ENCODE measurements at places on chromosomes 2 and 18.

DNA sequence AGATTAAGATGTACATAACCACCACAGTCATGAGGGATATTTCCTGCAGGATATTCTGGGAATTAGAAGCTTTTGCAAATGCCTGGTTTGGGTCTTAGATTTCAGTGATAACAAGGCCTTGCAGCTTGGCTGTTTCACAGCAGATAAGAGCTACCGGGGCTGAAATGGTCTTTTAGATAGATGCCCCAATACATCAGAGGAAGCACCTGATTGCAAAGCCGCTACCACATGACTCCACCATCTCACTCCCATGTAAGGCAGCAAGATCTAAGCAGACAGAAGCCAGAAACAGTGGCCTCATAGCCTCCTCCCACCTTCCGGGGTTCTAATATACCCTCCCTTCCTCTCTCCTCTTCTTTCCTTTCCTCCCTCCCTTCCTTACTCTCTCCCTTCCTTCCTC lies 31.1 kb upstream of the EPG5 start:
- peak; percentile 41 for DNase-seq

GRCh38 chr18:52156166-52156565 lies 183.8 kb upstream of the DCC start:
- no peak for DNase-seq

DNA sequence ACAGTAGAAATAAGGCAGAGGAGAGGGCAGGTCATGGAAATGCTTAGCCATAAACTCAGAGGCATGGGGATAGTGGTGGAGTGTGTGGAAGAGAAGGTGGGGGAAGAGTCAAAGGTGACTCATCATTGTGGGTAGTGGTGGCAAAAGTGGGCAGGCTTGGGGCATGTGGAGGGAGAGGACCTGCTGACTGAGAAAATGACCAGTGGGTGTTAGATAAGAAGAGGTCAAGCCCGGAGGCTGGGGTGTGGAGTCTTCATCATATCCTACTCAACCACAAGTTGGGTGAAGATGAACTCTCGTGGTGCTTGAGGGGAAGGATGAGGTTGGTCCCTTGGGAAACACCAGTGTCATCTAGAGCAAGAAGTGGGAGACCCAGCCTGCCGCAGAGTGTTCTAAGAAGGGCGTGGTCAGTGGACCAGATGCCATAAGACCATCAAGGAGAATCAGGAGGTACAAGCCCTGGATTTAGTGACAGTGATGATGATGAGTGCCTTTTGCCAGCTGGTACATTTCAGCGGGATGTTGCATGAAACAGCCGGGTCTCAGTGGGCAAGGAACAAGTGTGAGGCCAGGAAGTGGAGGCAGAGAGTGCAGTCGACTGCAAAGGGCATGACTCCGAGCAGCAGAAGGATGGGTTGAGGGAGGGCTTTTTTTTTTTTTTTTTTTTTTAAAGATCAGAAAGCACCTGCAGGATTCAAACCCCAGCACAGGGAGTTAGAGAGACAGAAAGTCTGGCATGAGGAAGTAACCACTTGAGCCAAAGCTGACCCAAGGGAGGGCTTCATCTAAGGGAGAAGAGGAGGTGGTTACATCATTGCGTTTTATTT lies 122.6 kb upstream of the SPRED2 start:
- no peak for DNase-seq

GRCh38 chr18:30982285-30982992 lies 60.1 kb downstream of the DSC3 start:
- DNase-seq = no peak

DNA sequence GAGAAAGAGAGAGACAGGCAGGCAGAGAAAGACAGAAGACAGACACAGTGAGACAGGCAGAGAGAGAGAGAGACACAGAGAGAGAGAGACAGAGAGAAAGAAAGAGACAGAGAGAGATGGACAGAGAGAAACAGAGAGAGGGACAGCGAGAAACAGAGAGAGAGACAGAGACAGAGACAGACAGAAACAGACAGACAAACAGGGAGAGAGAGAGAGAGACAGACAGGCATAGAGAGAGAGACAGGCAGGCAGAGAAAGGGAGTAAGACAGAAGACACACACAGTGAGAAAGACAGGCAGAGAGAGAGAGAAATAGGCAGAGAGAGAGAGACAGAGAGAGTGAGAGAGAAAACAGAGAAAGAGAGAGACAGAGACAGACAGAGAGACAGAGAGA lies 105.3 kb upstream of the ANKRD30BL start:
- DNase-seq = no peak

DNA sequence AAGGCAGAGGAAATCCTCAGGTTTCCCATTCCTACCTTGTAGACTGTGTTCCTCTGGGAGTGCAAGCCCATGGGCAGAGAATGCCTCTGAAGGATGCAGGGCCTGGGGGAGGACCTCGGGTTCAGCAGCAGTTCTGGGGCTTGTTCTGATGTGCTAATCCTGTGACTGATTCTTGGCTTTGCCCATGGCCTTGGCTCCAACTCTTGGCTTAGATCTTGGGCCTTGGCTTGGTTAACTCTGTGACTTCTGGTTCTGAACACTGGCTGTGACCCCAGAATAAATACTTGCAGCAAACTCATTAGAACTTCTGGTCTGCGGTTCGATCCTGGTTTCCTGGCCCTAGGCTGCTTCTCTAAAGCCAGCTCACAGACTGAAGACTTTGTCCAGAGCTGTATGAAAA lies 366.9 kb upstream of the ZEB2 start:
- DNase-seq = no peak

- peak; percentile 33 for DNase-seq
These were observed 382.3 kb upstream of the CRIM1 start for GRCh38 chr2:35973132-35973736.

GRCh38 chr2:107730898-107731297 lies 95.8 kb upstream of the RGPD4 start:
- DNase-seq = no peak

DNA sequence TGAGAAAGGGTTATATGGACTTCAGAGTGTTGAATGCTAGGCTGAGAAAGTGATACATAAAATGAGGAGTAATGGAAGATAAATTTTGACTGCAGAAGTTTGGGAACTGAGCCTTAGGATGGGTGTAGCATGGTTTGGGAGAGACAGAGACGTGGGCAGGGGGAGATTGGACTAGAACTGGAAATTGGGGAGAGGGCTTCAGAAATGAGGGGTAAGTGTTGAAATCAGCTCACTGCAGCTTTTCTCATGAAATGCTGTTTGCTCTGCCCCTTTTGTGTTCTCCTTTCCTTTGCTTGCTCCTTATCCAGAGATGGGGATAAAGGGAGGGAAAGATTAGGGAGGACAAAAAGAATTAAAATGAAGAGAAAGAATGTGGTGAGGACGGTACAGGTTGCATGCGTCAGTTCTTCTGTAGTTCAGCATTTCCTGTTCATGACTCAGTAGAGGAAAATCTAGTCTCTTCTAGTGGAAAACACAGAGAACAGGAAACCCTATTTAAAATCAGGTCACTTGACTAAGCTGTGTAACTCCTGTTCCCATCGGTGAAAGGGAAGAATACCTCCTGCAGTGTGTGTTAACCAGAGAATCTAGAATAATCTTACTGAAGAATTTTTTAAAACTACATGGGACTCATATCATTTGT lies 105.6 kb downstream of the CRIM1 start:
- DNase-seq = no peak

DNA sequence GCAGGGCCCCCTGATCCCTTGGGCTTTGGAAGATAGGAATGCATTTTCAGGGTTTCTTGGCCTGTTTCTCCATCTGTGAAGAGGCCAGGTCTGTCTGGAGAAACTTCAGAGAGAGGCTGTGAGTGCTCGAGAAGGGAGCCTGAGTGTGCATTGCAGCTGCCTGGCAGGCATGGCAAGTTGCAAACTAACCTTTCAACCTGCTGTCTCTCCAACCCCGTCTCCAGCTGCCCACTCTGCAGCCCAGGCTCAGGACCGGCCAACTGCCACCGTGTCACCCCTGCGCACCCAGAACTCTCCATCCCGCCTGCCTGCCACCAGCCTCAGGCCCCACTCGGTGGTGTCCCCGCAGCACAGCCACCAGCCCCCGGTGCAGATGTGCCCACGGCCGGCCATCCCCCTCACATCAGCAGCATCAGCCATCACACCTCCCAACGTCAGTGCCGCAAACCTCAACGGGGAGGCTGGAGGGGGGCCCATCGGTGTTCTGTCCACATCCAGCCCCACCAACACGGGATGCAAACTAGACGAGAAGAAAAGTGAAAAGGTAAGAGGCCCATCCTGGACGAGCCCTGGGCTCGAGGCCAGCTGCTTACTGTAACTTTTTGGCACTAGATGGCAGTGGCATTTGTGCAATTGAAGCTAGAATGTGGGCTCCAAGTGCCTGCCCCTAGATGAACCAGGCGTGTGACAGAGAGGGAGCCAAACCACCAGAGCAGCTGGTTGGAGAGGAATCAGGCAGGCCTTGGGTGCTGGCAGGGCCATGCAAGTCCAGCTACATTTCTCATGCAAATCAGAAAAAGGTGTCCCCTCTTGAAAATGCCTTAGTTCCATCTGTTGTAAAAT lies 164.6 kb downstream of the SEPTIN10 start:
- no peak for DNase-seq

DNA sequence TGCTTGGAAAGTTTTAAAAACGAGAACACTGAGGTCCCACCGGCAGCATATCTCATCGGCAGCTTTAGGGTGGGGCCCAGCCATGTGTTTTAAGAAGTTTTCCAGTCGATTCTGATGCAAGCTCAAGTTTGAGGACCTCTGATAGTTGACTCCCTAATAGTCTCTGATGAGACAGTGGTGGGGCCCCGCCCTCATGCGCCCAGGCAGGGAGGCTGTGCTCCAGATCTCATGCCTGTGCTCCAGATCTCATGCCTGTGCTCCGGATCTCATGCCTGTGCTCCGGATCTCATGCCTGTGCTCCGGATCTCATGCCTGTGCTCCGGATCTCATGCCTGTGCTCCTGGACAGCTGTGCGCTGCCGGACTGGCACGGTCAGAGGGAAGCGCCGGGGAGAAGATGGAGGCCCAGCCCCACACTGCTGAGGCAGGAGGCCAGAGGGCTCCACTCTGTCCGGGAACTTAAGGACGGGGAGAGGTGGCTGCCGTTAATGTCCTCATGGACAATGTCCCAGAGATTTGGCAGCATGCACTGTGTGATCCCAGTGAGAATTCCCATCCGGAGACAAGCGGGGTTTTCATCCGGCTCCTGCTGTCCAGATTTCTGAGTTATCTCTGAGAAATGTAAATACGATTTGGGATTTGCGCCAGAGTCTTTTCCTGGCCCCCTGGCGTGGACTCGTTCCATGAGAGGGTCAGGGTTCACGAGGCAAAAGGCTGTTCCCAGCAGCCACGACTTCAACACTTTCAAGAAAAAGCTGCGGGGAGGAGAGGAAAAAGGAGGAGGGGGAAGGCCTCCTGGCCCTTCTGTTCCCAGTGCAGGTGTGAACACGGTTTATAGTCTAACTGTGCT lies 9.4 kb upstream of the COLEC11 start:
- no peak for DNase-seq

GRCh38 chr2:5695654-5696403 lies 3.6 kb downstream of the SOX11 start:
- DNase-seq = no peak

GRCh38 chr2:17667898-17668297 lies 85.7 kb downstream of the SMC6 start:
- DNase-seq = no peak

GRCh38 chr2:74414441-74414840 lies 7.0 kb downstream of the C2orf81 start:
- DNase-seq = no peak

- no peak for DNase-seq
These were observed 74.6 kb downstream of the PLEKHM3 start for GRCh38 chr2:207950761-207951114.

DNA sequence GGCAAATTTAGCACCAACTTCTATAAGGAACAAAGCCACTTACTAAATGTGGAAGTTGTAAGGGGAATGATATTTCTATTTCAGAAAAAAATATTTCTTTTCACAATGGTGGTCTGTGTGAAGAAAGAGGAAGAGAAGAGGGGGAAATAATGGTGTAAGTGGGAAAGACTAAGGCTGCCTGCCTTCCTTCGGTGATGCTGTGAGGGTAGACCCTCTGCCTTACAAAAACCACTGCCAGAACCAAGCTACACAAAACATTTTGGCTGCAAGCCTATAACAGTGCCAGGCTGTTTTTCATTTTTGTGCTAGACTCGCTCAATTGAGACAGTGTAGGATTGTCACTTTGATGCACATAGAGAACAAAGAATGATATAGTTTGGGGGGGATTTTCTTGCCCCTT lies 286.6 kb downstream of the ZEB2 start:
- no peak for DNase-seq

DNA sequence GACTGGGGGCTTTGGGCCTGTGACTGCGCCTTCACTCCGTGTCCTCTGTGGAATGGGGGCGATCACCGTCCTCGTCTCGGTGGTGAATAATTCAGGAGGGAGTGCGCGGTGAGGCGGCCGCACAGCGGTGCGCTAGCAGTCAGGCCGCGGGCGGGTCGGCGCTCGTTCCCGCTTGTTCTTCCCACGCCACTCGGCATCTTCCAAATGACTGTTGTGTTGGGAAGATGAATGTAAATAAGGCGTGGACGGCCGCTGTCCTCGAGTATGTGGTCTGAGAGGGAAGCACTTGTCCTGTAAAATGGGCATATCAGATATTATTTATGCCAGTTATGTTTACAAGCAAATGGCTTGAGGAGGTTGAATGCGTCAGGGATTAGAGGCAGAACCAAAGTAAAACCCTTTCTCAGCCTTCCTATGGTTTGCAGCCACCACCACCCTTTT lies 608 bp upstream of the VPS4B start:
- peak; percentile 58 for DNase-seq

DNA sequence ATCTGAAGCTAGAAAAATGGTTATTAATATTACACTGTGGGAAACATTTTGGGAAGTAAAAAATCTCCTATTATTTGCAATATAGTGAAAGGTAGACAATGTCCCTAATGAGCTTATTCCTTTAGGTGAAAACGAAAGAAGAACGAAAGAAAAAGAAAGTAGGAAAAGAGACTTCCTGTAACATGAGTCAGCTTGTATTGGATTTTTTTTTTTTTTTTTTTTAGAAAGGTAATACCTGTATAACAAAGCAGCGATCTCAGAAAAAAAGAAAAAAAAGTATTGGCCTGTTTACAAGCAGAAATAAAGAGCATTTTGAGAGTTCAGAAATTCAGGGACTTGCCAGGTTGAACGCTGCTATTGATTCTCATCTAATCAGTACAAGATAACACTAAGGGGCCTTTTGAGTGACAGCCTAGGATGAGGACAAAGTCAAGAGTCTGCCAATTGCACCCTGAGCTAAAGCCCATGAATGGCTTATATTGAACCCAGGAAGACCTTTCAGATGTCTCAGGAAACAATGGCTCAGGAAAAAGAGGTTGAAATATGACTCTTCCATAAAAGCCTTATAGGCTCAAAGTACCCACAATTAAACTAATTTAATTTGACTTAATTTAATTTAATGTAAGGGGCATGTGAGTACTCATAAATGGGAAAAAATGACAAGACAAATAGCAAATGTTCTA lies 615.6 kb upstream of the CDH2 start:
- DNase-seq = no peak

DNA sequence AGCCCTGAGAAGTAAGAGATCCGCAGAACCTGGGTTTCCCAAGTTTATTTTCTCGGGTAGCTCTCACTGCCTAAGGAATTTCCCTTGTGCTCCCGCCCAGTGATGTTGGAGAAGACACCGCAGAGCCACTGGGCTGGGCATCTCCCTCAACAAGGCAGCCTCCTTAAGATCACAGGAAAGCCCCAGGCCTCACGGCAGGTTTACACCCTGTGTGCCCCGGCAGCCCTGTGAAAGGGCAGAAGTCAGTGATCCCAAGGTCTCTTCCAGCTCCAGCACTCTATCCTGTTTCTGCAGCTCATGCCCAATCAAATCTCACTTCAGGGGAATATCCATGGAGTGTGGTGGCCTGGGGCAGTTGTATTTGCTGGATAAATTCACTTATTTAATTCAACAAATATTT lies 66.5 kb downstream of the ACTR2 start:
- no peak for DNase-seq

Data from activated naive CD4-positive, alpha-beta T cell treated with anti-CD3 and anti-CD28 coated beads for 36 hours (primary cell).